ENCODE measurements at places on chromosomes 16 and 17.
A peak's percentile ranks its signal among the peaks of the same experiment; 100 is the strongest.

DNA sequence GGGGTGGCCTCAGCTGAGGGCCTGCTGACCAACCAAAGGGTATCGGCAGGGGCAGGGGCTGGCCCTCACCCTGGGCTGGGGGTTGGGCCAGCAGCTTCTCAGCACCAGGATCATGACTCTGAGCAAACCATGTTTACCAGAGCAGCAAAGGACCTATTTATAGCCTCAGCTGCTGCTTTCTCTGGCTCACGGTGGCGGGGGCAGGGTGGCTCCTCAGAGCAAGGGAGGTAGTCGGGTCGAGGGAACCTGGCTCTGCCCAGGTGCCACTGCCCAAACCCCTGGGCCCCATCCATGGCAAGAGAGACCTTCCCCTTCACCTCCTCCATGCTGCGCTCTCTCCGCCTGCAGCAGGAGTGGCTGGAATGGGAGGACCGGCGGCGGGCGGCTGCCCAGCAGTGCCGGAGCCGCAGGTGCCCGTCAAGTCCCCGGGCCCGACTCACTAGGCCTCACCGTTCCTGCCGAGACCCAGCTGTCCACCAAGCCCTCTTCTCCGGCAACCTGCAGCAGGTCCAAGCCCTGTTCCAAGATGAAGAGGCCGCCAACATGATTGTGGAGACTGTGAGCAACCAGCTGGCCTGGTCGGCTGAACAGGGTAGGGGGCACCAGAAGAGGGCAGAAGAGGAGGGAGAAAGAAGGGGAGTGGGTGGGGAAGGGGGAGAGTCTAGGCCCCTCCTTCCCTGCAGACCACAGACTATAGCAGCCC lies at the start of gene ASB16:
Gene ASB16 (plus strand): TSS at position 206 of the 703 bp plus-strand sequence. CDS start 86 bp downstream, at position 292.
- no peak for DNase-seq

GRCh38 chr17:75244133-75244866 lies 17.1 kb downstream of the GGA3 start:
- no peak for DNase-seq

DNA sequence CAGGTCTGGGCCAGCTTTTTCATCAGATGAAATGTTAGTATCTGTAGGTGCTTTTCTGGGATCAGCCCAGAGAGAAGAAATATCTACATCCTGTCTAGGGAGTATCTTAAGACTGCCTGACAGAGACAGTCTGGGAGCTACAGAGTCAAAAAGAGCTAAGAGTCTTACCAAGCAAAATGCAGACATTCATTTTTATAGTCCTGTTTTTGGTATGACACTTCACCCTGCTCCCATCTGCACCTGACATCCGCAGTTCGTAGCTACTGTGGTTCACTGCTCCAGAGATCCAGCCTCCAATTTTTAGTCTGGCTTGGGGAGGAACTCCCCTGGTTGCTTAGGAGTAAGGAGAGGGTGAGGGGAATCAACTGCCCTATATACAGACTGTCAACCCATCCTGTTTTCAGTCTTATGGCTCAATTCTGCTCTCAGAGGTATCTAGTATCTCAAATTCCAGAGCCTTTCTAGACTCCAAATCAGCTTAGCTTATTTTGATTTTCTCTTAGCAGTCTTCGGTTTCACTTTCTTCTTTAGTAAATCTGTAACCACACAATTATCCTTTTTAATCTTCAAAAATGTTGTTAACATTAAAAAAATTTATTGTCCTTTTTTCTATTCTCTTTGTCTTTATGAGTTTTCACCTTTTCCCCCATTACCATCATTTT lies 97.8 kb downstream of the TMEM100 start:
- DNase-seq, result no peak

DNA sequence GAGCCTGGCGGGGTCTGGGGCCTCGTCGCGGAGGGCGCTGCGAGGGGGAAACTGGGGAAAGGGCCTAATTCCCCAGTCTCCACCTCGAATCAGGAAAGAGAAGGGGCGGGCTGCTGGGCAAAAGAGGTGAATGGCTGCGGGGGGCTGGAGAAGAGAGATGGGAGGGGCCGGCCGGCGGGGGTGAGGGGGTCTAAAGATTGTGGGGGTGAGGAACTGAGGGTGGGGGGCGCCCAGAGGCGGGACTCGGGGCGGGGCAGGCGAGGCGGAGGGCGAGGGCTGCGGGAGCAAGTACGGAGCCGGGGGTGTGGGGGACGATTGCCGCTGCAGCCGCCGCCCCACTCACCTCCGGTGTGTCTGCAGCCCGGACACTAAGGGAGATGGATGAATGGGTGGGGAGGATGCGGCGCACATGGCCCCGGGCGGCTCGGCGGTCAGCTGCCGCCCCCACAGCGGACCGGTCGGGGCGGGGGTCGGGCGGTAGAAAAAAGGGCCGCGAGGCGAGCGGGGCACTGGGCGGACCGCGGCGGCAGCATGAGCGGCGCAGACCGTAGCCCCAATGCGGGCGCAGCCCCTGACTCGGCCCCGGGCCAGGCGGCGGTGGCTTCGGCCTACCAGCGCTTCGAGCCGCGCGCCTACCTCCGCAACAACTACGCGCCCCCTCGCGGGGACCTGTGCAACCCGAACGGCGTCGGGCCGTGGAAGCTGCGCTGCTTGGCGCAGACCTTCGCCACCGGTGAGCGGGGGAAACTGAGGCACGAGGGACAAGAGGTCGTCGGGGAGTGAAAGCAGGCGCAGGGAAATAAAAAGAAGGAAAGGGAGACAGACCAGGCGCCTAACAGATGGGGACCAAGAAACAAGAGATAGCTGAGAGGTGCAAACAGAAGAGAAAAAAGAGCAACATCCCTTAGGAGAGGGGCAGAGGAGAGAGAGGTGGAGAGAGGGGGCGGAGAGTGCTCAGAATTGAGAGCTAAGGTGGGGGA lies at the start of gene PNMT:
Gene PNMT (plus strand): TSS at position 509 of the 980 bp plus-strand sequence. CDS start 23 bp downstream, at position 532.
- no peak for DNase-seq

DNA sequence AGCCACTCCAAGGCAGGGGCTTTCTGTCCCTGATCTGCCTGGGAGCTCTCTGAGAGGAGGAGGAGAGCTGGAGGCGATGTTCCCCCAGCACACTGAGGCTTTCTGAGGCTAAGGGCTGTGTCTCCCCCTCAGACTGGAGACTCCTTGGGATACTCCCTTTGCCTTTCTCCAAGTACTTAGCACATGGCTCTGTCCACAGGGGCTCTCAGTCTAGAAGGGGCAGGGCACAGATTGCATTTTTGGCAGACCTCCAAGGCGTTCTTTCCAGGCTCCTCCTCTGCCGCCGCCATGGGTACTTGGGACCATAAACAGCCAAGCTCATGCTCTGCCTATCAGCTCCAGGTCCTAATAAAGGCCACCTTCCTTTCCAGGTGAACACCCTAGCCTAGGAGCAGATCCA lies 1.8 kb upstream of the GIP start:
- no peak for DNase-seq

GRCh38 chr17:32136856-32137255 lies 5.4 kb upstream of the RHOT1 start:
- no peak for DNase-seq

- DNase-seq, result no peak
Measured at GRCh38 chr17:35146214-35146833, 1.3 kb upstream of the UNC45B start.

DNA sequence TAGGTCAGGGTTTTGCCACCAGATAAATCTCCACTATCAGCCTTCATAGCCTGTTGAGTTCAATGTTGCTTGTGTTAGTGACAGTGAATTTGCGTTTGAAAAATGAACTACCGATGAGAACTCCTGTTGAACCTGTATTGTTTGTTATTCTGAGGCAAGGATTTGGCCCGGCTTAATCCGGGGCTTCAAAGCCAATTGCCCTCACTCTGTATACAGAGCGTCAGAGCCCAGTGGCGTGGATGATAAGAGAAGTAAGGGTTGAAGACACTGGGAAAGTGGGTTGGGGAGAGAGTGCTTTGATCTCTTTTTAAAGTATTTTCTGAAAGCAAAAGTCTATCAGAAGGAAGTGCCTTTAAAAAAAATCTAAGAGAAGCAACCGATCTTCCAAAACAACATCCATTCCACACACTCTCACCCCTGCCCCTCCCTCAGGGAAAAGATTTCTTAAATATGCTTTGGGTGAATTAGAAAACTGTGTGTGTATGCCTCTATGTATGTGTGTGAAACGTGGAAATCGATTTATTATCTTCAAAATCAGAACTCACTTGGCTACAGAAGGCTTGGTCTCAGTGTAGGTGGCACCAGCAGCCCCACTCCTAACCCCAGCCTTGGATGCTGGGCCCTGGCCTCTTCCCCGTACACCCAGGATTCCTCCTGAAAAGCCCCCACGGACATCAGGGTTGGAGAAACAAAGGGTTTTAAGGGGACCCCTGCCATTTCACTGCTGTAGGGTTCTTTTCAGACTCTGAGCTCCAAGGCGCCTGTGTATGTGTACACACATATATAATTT lies 8.8 kb downstream of the TBX4 start:
- no peak for DNase-seq

GRCh38 chr17:42286411-42287221 lies 1.7 kb upstream of the STAT5A start:
- DNase-seq, result no peak

- DNase-seq, result no peak
Measured at GRCh38 chr16:81067166-81067565, 9.9 kb downstream of the C16orf46 start.

GRCh38 chr16:27401768-27402568 lies at the start of gene IL21R:
TSS of gene IL21R (plus strand) at chr16:27402174. CDS start at chr16:27430072, 27,898 bp downstream.
- no peak for DNase-seq

DNA sequence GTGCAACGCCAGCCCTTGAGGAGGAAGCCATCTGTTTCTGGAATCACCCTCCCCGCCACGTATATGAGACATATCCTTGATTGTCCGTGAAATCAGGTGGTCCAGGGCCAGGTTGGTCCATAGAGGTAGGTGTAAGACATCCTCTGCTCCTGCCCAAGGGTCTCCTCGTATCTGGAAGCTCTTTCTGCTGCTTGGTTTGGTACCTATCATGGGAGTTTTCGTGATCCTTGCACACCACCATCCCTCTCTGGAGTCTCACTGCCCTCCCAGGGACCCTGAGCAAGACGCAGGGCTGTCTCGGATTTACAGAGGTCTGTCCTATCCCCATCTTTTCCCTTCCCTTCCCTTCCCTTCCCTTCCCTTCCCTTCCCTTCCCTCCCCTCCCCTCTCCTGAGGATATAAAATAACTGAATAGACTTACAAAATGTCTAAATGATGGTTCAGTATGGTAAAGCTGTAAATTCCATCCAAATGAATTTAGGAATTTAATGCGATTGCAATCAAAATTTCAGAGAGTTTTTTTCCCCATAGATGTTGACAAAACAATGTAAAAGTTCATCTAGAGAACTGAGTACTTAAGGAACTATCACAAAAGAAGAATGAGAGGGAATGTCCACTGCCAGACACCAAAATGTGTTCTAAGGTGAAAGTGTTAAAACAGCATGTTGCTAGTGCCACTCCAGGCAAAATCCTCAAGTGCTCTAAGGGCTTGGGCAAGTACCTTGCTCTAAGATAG lies 2.0 kb upstream of the CCDC42 start:
- DNase-seq, result no peak

DNA sequence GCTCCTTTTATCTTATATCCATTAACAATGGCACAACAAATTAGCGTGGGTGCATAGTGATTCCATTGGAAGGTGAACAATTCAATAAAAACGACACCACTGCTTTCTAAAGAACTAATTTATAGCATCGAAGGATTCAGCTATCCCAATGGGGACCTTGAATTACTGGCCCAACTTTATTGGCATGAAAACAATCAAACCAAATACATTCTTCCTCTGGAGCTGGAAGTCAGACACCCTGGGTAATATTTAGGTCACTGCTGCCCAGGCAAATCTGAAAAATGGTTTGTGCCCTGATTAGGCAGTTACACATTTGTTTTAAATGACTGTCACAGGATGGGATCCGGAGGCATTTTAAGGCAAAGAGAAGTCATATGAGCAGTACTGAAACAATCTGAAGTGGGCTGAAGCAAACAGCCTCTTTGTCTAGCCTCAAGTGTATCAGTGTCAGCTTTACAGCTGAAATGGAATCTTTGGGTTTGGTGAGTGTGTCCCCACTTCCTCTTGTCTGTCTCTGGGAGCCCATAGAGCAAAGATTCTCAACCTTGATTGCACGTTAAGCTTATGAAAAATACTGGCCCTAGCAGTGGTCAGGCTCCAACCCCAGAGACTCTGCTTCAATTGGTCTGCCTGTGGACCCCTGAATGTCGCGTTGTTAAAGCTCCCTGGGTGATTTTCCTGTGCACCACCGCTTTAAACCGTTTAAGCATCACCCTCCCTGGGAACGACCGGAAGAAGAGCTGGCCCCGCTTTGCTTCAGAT lies 30.3 kb downstream of the CDK5R1 start:
- peak; percentile 96 for DNase-seq

DNA sequence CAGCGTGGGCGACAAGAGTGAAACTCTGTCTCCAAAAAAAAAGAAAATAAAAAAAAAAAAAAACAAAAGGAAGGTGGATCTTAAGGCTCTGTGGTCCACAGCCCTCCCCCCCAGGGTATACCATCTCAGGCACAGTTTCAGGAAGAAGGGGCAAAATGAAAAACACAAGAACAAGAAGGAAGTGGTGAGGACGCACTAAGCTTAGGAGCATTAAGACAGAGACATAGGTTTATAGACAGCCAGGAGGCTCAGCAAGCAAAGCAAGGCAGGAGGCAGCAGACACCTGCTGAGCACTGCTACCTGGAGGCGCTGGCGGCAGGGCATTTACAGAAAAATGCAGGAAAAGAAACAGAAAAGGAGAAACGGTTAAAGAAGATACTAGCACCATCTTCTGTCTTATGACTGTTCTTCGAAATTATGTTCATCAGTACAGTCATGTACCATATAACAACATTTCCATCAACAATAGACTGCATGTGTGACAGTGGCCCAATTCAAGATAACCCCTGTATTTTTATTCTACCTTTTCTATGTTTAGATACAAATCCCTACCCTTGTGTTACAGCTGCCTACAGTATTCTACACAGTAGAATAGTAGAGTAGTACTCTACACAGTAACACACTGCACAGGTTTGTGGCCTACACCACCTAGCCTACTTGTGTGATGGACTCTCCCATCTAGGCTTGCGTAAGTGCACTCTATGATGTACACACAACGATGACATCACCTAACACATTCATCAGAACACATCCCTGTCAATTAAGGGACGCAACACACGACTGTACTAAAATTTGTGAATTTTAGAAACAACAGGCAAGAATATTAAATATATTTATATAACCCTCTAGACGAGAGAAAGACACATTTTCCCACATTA lies 62.5 kb downstream of the XPO6 start:
- no peak for DNase-seq

DNA sequence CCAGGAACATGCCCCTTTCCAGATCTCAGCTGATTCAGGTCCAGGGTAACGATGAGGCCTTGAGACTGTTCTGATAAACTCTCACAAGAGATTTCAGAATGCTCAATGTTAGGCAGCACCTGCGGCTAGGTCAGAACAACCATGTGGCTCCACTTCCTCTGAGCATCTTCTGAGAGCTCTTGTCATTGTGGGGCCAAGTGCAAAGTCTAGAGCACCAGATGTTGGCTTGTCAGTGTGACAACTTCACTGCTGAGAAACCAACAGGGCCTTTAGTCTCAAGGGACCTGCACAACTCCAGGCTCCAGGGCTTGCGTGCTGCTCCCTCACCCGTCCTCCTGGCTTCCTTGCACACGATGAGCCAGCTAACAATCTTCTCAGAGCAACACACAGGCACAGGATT lies 29.0 kb downstream of the FCSK start:
- no peak for DNase-seq

- no peak for DNase-seq
Measured at GRCh38 chr17:81940538-81941483, 3.7 kb upstream of the PYCR1 start.
